ENCODE measurements at places on chromosomes 5 and 9. TPM values are rescaled to one million over a fixed set of nuclear protein-coding genes. Genes with fewer than 3 reads are reported as not detected.

DNA sequence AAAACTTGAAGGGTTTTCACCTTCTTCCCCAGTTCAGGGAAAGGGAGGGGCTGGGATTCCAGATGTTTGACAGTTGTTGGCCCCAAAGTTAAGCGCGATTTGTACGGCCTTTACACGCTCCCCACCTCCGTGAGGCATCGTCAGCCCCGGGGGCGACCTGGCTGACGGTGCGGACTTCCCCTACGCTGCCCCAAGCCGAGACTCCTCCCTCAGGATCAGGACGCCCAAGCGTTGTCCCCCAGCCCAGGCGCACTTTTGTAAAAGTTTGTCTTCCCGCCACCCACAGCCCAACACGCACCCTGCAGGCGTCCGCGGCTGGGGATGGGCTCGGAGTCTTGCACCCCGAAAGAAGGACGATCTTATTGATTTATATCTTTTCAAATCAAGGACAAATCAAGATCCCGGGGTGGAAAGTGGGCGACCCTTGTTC, 713 bp downstream of the MOB3B start:
- peak; percentile 26 for DNase-seq
- peak overlapping the region; percentile 93 for H3K27ac ChIP-seq
- peaks cover 16% of the 10 kb centered on the region for H3K4me1 ChIP-seq
- peaks cover 5% of the 10 kb centered on the region for H3K36me3 ChIP-seq
- peak overlapping the region; percentile 96 for H3K4me3 ChIP-seq

DNA sequence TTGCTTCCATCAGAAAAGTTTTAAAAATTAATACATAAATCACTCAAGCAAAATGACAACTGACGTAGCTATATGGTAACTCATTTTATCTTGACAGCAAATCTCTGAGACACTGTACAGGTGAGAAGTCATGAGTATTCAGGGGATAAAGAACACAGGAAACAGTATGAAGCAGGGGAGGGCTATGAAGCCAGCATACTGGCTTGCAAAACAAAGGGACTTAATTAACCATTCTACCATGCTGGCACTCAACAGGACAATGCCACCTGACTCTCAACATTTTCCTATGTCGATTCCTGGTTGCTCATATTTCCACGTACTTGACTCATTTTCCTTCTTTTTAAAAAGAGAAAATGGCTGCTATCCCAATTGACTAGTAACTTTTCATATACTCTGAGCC, 151.4 kb upstream of the RETREG1 start:
- no peak for DNase-seq
- H3K4me1 ChIP-seq, result peaks cover 7% of the 10 kb centered on the region
- no peak overlapping the region for H3K27ac ChIP-seq
- H3K27me3 ChIP-seq, result no peaks in the 10 kb centered on the region
- H3K4me3 ChIP-seq, result no peak overlapping the region

GRCh38 chr9:96086936-96087571, 211.6 kb downstream of the ERCC6L2 start:
- H3K4me1 ChIP-seq, result peaks cover 19% of the 10 kb centered on the region
- no peak for DNase-seq
- H3K36me3 ChIP-seq, result no peaks in the 10 kb centered on the region

GRCh38 chr5:171596391-171596878, 177.0 kb downstream of the FGF18 start:
- no peak overlapping the region for H3K27ac ChIP-seq
- H3K4me1 ChIP-seq, result no peaks in the 10 kb centered on the region
- H3K36me3 ChIP-seq, result no peaks in the 10 kb centered on the region
- H3K27me3 ChIP-seq, result peaks cover 24% of the 10 kb centered on the region
- DNase-seq, result no peak

Gene ARHGEF28
- 17.0 TPM for total RNA-seq

Gene DNAI1
- total RNA-seq, result 1.2 TPM
